G401 (cell line): ENCODE measurements at places on chromosomes 12 and 14. TPM values are rescaled to one million over a fixed set of nuclear protein-coding genes. Genes with fewer than 3 reads are reported as not detected.

DNA sequence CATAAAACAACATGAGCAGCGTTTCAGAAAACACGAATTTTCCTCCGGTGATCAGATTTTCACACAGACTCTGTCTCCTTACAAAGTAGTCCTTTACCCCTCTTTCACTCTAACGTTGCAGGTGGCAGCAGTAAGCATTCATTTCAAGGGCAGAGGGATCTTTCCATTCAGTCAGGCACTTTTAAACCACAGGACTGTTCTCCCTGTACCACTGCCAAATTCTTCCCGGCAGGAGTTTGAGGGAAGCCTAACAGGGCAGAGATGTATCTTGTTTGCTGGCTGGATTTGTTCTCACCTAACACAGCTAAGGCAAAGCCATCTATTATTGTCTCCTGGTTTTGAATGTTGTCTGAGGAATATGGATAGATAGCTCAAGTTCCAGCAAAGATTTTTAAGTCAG lies 1187.3 kb upstream of the SEL1L start:
- peak; percentile 17 for DNase-seq

Gene NANOG
- total RNA-seq: not detected in 2 replicates

DNA sequence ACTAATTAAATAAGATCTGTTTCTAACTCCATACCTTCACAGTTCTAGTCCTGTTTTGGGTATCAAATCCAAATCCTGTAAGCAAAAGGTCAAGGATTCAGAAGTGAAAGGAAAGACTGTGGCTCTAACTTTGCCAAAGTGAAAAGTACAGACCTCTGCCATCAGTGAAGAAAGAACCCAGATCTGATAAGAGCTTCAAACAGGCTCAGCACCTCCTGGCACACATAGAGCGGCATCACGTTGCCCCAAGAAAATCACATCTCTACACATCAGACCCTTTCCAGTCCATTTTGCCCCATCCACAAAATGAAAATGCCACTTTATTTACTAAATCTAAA lies 23.2 kb downstream of the CLIP1 start:
- no peak for DNase-seq

DNA sequence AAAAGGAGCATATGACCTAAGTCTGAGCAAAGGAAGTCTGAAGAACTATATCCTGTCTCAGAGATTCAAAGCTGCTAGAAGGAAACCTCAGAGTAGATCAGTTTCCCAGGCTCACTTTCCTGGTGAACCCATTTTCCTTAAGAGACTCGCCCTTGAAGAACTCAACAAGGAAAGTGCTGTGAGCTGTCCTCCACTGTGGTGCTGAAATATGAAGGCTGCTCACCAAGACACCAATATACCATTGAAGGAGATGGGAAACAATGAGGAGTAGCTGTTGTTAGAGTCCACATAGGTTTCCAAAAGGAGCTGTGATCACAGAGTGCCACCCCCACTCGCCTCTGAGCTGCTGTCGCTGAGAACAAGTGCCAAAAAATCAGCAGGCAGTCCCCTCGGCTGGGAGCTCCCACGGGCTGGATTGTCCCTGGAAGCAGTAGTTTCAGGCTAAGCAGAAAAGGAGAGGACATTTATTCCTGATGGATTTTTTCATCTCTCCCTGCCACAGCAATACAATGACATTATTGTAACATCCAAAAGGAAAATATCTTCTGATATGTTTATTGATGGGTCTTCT lies 282.1 kb downstream of the RPS29 start:
- DNase-seq: peak; percentile 11

GRCh38 chr14:65003394-65003793 lies 16.7 kb downstream of the FNTB start:
- no peak for DNase-seq

- DNase-seq: no peak
These were observed 14.6 kb upstream of the FBXO34 start for GRCh38 chr14:55256586-55256985.

Gene LALBA
- not detected in 2 replicates for total RNA-seq

- peak; percentile 33 for DNase-seq
These were observed 13.2 kb upstream of the SERPINA3 start for GRCh38 chr14:94598816-94599655.

Gene ADCY4
- total RNA-seq: not detected in 2 replicates

Gene C12orf50
- total RNA-seq: not detected in 2 replicates

DNA sequence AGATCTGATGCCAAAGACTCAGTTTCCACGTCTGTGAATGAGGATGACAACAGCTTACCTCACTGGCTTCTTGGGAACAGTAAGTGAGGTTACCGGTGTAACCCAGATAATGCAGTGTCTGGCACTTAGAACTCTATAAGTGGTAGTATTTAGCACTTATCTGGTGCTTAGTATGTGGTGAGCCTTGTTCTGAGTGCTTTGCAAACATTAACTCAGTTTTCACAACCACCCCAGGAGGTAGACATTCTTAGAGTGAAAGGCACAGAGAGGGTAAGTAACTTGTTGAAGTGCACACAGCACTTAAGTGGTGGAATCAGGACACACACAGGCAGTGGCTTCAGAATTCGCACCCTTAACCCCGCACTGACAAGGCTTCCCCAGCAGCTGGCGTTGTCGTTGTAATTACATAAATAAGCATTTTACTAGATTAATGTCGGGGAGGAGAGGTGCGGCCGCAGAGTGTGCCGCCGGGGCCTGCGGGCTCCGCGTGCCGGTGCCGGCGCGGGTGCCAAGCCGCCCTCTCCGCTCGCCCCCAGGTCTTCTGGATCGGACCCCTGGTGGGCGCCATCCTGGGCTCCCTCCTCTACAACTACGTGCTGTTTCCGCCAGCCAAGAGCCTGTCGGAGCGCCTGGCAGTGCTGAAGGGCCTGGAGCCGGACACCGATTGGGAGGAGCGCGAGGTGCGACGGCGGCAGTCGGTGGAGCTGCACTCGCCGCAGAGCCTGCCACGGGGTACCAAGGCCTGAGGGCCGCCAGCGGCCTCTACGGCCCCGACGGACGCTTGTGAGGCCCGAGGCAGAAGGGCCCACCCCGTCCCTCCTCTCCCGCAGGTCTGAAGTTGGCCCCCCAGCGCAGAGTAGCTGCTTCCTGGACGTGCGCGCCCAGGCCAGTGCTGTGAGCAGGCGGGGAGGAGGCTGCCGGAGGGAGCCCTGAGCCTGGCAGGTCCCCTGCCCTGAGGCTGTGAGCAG lies 4.6 kb downstream of the AQP2 start:
- no peak for DNase-seq

DNA sequence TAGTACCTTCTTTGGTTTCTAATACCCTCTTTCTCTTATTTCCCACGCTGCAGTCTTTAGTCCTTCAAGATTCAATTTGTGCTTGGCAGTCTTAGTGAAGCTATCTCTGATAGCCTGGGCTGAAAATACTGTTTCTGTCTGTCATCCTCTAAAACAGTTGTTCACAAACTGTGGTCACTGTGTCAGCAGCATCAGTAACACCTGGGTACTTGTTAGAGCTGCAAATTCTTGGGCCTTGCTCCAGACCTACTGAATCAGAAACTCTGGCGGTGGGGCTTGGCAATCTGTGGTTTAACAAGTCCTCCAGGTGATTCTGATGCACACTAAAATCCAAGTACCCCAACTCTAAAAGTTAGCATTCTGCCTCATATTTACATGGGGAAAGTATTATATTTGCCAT lies 217.5 kb upstream of the SEL1L start:
- DNase-seq: no peak

GRCh38 chr14:24307575-24308341 lies at the start of gene CIDEB:
Gene CIDEB (minus strand): TSS chr14:24307977. CDS start chr14:24307858, 119 bp downstream.
- peak; percentile 70 for DNase-seq

Gene CPNE6
- not detected in 2 replicates for total RNA-seq

Gene CLBA1
- total RNA-seq: 10.5 and 18.0 TPM in 2 replicates

DNA sequence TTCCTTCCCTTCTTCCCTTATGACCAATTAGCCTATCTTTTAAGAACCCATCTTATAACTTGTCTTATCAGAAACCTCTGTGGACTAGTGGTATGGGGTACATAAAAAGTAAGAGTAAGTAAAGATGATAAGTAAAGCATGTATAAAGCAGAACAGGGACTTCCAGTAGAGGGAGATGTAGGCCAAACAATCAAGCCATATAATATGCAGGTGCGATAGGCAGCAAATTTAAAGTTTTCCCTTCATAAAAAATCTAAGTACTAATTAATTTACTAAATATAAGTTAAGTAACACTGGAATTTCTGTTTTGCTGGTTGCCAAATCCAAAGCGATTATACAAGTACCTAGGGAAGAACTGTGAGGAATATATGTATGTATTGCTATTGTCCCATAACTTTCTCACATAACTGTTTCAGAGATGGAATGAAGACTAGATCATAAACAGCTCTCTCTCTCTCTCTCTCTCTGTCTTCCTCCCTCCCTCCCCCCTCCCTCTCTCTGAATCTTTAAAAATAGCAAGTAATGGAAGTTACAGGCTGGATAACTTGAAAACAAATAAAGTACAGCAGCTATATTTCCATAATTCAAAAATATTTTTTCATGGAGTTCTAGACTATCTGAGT lies 25.7 kb downstream of the METTL25 start:
- DNase-seq: peak; percentile 27

GRCh38 chr12:46454981-46455380 lies 82.4 kb upstream of the SLC38A2 start:
- no peak for DNase-seq

GRCh38 chr12:110270125-110270962 lies 10.7 kb upstream of the ATP2A2 start:
- peak; percentile 61 for DNase-seq
